LHCN-M2 (cell line): ENCODE measurements at places on chromosomes 2 and 18. TPM values are rescaled to one million over a fixed set of nuclear protein-coding genes. Genes with fewer than 3 reads are reported as not detected.

DNA sequence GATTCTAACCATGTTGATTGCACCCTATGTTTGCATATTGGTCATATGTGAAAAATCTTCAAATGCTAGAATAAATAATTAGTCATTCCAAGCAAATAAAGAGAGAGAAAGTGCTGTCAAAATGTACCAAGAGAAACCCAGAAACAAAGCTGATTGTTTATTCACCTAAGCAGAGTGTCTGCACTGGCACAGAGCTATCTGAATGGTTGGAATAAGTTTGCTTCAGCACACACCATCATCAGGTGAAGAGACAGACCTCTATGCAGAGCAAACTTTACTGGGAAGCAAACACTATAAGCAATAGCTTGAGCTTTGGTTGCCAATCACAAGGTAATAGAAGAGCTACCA, 25.4 kb downstream of the DSG4 start:
- DNase-seq: no peak

DNA sequence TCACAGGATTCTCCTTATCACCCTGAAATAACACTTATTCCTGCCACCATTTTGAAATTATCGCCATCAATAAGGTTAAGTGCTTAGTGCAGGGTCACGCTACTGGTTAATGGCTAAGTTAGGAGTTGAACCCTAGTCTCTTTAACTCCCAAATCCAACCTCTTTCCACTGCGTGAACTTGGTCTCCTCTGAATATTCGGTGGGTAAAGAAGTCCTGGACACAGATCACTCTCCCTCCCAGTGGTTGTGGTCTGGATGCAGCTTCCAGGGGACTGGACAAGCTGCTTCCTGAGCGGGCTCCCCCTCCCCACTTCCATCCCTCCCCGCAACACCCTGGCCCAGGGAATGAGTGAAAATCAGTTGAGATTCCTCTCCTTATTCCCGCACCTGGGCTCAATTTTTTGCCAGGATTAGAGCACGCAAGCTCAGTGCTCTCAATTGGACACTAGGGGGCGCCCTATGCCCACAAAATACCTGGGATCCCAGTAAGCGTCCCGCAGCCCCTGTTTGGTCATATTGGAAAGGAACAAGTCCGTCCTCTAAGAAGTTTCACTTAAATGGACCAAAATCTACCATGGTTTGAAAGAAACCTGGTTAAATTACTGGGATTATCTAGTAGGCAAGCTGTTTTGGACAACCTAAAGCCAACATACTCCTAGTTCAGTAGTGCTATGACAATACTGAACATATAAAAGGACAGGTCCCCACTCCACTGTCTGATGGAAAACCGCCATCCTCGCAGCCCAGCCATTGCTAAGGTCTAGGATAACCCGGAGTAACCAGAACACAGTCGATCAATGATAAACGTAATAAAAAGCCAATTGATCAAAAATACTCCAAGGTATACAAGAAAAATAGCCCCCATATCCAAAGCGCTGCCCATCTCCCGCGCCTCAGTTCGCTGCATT, 40.4 kb downstream of the DHRS9 start:
- DNase-seq: peak; percentile 59

DNA sequence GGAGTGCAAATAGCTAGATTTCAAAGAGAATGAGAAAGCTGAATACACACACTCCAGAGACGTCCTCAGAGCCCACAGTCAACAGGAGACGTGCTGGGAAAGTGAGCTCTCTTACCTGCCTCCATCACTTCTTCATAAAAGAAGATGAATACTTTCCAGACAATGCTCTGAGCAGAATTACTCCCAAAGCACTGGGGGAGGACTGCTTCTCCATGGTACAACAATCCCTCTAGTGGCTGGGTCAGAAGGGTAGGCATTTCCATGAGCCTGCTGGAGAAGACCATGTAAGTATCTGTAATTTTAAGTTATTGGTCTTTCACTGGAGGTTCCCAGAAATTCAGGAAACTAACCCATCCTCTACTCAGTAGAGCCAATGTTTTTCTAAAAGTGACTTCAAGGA, 190.3 kb downstream of the RBM43 start:
- peak; percentile 66 for DNase-seq

DNA sequence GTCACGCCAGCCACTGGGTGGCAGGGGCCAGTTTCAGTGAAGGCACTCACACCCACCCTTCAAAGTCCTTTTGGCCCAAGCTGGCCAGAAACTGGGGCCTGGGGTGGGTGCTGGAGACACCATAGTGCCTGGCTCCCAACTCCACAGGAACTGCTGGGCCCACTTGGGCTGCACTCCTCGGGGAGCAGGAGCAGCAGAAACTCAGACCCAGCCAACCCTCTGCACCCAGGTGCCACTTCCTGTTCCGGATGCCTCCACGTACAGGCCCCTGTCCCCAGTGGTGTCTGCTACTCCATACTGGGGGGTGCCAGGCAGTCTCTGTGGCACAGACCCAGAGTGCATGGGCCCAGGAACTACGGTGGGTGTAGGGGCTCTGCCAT, 42.5 kb upstream of the ZNF519 start:
- DNase-seq: no peak

DNA sequence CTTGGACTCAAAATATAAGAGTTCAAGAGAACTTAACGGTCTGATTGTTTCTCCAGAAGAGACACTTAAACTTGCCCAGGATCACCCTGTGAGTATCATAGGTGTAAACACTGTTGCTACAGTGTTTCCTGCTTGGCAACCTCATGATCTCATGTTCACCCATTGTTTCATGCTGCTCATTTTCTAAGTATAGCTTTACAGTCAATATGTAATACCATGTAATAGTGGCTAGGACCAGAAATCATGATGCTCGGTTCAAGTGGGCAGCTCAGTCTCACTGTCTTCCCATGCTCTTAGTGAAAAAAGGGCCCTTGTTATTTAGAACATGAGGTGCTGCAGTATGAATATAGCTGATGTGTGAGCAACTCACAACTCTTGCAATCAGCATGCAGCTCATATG, 157.5 kb downstream of the CERS6 start:
- no peak for DNase-seq

TGFA gene
- not detected in 2 replicates for total RNA-seq

TDRD15 gene
- total RNA-seq: not detected in 2 replicates

CCDC102B gene
- total RNA-seq: 9.7 and 13.6 TPM in 2 replicates

TACR1 gene
- not detected in 2 replicates for total RNA-seq

PTH2R gene
- not detected in 2 replicates for total RNA-seq
